ENCODE measurements at places on chromosomes 2 and 18.

GRCh38 chr2:5391362-5391761 lies 300.8 kb upstream of the SOX11 start:
- no peak for DNase-seq

GRCh38 chr2:120857422-120857821 lies 121.8 kb downstream of the GLI2 start:
- DNase-seq: no peak

- no peak for DNase-seq
These were observed 492.4 kb upstream of the LRATD1 start for GRCh38 chr2:14140009-14140550.

- DNase-seq: no peak
These were observed 417.9 kb downstream of the HRH4 start for GRCh38 chr18:24878289-24878688.

GRCh38 chr18:10116574-10116973 lies 202.8 kb downstream of the VAPA start:
- DNase-seq: no peak

DNA sequence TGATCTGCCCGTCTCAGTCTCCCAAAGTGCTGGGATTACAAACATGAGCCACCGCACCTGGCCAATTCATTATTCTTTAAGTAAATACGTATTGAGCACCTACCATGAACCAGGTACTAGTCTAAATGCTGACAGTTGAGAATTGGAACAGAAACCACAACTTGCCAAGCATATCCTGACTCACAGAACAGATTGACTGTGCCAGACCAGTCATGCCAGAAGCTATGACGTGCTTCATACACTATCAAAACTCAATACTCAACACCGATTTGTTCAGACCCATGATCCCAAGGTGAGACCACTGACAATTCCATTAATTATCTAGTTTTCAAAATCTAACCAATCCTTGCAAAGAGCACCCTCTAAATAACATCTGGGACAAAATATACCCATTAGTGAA lies 148.6 kb downstream of the B3GNT2 start:
- no peak for DNase-seq

GRCh38 chr2:162065767-162066166 lies 8.2 kb downstream of the DPP4 start:
- no peak for DNase-seq

DNA sequence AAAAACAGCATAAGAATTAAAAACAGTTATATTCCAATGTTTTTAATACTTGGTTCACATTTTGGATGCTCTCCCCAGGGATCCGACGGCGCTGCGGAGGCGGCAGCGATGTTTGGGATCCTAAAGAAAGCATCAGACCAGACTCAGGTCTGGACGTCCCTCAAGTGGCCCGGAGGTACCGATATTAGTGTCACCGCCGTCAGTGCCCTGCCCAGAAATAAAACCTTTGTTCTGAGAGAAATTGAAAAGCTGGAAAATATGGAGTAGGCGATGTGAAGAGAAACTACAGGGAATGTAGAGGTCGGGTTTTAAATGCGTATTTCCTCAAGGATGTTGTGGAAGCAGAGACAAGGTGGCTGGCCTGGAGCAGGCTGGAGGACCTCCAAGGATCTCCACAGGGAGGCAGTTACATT lies 683 bp upstream of the TBC1D8 start:
- DNase-seq: no peak
